ENCODE measurements at places on chromosomes 1 and 21.

GRCh38 chr1:219902951-219903350 is 25.4 kb downstream of the SLC30A10 start:
- DNase-seq = no peak

GRCh38 chr1:214573386-214574318 is 22.2 kb upstream of the PTPN14 start:
- DNase-seq = no peak

GRCh38 chr1:194167956-194168640 is 981.7 kb upstream of the B3GALT2 start:
- no peak for DNase-seq

GRCh38 chr1:11736746-11737639 is 1.1 kb downstream of the AGTRAP start:
- no peak for DNase-seq

DNA sequence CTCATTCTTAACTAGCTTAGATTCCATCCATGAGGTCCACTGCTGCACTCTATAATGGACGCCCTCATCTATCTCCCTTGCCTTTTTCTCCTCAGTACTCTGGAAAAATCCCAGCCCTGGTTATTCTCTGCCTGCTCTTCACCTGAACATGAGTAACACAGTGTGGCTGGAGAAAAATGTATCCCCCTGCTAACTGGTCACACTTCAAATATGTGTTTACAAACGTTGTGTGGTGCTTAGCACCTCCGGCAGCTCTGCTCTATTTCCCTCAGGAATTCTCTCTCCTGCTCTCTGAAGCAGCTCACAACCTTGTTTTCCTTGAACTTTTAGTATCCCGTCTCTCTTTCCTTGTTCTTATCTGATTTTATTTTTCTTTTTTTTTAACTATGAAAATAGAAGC is 4.1 kb downstream of the SCCPDH start:
- no peak for DNase-seq

- no peak for DNase-seq
Observed at GRCh38 chr1:44848456-44849181, 5.6 kb upstream of the PTCH2 start.

DNA sequence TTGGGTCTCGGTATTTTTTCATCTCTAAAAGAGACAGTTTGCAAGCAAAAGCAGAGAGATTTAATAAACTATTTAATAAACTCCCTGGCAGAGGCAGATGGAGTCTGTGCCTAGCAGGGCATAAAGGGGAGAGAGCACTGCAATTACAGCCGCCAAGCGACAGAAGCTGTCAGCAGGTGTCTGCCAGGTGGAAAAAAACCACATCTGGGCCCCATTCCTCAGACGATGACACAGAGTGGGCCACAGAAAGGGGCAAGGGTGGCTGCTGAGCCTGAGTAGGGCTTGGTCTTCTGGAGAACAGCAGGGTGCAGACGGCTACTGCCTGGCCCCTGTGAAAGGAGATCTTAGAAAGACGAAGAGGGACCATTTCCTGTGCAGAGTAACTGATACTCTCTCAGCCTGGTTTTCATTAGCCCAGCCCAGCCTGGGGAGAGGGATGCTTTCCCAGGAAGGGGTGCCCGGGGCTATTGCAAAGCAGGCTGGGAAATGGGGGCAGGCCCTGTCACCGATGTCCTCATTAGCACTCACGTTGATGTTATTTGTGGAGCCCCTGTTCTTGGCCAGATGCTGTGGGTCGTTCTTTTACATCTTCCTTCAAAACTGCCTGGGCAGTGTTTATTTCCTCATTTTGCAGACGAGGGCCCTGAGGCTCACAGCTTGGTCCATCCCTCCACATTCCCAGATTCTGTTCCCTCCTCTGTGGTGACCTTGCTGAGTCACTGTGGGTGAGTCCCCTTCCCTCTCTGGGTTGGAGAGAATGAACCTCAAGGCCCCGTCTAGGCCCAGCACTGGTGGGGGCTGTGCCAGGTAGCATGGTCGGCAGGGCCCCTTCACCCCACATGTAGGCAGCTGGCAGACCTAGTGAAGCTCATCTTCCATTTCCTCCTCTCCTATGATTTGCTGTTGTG is 472.7 kb downstream of the PTPRU start:
- no peak for DNase-seq

DNA sequence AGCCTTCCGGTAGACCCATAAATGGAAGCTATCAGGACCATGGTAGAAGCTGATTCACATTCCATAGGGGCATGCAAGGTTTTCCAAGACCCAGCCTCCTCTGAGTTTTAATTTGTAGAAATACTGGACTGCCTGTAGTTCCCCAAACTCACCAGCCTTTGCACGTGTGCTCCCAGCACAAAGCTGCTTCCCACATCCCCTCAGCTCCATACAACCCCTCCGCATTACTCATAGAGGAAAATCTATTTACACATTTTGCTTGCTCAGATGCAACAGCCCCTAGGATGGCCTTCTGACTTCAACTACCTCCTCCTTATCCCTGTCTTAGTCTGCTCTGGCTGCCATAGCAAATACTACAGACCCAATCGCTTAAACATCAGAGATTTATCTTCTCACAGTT is 336.2 kb downstream of the SETD4 start:
- no peak for DNase-seq

GRCh38 chr1:228420968-228421826 is 4.5 kb upstream of the TRIM17 start:
- no peak for DNase-seq

DNA sequence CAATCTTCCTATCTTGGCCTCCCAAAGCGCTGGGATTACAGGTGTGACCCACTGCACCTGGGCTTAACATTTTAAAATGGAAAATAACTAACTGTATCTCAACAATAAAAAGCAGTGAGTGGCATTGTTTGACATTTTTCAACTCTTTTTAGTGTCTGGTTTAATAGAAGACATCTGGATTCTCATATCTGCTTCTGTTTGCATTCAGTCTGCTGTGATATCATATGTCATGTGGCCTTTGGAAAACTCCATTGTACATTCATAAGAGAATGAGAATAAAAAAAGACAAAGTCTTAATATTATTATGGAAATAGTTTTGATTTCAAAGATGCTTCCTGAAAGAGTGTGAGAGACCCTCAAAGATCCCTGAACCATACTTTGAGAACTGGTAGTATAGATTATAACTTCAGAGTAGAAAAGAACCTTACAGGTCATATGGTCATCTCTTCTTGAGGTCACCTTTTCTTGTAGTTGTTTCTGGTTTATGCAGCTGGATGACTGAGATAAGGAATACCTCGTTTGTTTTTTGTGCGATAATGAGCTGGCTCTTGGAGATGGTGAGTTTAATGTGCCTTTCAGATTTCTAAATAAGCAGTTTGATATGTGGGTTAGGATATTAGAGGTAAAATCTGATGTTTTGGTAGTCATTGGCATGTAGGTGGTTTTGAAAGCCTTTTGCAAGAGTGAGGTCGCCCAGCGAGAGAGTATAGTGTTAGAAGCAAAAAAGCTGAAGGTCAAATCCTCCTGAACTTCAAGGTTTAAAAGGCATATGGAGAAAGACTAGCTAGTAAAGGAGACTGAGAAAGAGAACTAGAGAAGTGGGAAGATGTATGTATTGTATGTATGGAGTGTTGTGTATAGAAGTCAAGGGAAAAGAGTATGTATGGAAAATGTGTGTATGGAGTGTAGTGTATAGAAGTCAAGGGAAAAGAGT is 17.2 kb downstream of the CEP350 start:
- no peak for DNase-seq

- no peak for DNase-seq
Observed at GRCh38 chr1:91529856-91530255, 29.2 kb downstream of the CDC7 start.

DNA sequence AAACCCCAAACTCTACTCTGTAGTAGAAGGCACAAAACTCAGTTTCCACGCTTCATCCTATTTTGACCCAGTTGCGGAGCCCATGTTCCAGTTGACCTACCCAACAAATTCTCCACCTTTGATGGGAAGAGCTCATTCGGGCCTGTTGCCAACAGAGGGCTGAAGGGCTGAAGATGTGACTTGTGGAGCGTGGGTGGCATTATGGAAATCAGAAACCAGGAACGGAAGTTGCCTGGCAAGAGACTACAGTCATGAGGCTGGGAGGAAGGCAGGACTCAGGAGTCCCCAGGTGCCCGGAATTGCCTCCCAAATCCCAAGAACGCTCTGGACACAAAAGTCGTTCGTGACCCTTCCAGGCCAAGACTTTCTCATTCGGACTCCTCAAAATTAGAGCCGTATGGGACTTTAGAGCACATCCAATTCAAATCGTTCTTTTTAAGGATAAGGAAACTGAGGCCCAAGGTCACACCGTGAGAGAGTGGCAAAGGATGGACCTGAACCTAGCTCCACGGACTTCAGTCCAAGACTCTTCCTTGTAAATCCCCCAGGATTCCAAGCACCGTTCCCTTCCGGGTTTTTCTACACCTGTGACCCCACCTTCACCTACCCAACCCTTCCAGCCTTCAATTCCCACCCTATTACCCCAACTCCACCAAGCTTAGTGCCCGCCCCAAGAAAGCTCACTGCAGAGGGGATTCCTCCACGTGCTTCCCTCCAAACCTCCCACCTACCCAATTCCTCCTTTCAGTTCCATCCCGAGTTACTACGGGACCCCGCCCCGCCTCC is 739 bp downstream of the SMG5 start:
- DNase-seq = no peak

GRCh38 chr1:116164604-116165368 is 53.6 kb downstream of the MAB21L3 start:
- no peak for DNase-seq

GRCh38 chr1:186413319-186413718 is 37.7 kb downstream of the ODR4 start:
- no peak for DNase-seq

- no peak for DNase-seq
Observed at GRCh38 chr1:59141267-59141863, 155.5 kb upstream of the FGGY start.

- no peak for DNase-seq
Observed at GRCh38 chr1:54239035-54239383, 39.0 kb downstream of the MRPL37 start.

DNA sequence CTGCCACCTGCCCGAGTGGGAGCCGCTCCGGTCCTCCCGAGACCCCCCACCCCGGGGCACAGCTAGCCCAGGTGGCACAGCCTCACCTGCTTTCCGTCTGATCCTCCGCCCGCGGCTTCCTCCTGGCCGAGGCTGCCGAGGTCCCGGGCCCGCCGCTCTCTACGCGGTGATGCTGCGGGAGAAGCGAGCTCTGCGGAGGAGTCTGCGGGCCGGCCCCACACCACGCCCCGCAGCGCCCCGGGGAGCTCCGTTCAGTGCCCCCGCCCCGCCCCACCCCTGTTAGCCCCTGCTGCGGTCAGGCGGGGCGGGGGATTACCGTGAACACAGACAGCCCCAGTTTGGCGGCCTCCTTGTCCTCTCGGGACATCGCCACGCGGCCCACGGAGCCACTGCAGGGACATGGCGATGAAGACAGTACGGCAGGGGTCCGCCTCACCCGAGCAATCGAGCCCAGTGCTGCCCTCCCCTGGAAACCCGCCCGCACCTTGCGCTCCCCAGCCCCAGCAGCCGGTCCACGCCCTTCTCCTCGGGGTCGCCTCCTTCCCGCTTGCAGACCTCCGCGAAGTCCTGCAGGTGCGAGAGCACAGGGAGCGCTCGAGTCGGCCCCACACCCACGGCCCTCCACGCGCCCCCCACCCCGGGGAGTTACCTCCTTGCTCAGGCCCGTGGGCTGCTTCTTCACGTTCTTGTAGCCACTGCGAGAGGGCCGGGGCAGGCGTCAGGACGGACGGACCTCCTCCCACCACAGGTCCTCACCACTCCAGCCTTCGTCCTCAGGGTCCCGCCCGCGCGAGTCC is 933 bp downstream of the C1orf35 start:
- peak; percentile 59 for DNase-seq

DNA sequence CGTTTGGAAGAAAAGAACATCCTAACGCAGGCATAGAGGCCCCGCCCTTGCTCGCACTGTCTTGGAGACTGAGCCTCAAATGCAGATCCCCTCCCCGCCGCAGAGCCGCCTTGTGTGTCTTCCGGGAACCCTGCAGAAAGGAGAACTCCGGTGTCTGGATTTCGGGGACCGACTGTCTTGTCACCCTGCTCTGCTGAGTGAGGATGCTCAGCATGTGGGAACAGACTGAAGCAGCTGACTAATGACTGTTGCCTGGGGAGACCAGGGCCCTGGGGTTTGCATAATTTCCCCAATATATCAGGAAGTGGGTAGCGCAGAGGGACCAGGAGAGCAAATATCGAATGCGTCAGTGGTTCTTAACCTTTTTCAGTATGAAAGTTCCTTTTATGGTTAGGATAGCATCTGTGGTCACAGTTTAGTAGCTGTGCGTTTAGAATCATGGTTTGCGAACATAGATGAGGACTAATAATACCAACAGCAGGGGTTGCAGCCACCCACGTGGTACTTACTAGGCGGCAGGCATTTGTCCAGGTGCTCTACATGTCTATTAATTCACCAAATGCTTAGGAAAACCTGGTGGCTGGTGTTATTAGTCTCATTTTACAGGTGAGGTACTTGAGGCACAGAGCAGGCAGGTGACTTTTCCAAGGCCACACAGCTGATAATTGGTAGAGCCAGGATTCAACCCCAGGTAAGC is 14.3 kb downstream of the GPR137B start:
- no peak for DNase-seq

DNA sequence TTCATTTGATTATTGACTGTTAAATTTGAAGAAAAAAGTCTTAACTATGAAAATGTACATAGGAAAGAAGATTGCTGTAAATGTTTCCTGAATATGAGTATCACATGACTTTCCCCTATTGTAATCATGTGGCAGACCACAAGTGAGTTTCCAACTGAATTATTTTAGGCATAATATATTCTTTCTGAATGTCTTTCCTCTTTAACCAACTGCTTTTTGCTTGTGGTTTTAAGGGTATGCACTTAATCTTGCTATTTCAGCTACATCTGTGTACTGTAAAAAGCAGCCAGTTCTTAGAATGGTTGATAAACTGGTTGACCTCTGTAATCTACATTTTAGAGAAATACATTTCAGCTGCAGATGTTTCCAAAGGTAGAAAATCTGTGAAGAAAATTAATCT is 400.7 kb downstream of the NEGR1 start:
- no peak for DNase-seq

DNA sequence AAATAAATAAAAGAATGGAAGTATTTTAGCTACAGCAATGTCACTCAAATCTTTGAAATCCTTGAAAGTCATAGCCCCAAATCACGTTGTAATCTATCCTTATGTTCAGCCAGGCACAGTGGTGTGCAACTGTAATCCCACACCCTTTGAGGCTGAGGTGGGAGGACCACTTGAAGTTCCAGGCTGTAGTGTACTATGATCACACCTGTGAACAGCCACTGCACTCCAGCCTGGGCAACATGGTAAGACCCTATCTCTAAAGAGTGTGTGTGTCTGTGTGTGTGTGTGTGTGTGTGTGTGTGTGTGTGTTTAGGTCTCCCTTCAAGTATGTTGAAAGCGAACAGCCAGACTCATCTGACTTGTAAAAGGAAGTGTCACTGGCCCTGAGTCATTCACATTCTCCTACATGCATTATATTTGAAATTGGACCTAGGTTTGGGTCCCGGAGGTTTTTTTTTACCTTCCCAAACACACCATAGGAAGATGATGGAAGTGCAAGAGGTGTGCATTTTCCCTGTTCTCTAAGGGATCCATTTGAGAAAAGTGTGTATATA is 50.1 kb downstream of the ZNF281 start:
- no peak for DNase-seq

- peak; percentile 37 for DNase-seq
Observed at GRCh38 chr1:236516929-236517704, 6.7 kb upstream of the LGALS8 start.
